ENCODE measurements at places on chromosomes 2 and 18.

DNA sequence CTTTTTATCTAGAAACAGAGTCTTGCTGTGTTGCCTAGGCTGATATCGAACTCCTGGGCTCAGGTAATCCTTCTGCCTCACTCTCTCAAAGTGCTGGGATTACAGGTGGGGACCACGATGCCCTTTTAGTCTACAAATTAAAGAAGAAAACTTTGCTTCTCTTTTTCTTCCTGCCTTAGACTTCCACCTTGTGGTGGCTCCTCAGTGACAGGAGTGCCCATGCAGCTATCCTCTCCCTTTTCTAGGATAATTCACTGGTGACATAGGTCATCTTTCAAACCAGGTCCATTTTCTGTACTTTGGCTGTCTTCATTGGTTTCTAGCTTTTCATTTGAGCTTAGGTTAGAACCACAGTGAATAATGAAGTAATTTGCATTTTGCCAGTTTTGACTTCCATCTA, 13.6 kb downstream of the DCAF17 start:
- no peak for DNase-seq

- DNase-seq, result no peak
Measured at GRCh38 chr2:152518641-152519580, 183.9 kb downstream of the FMNL2 start.

- peak; percentile 33 for DNase-seq
Measured at GRCh38 chr2:138244501-138244925, 257.1 kb upstream of the SPOPL start.

DNA sequence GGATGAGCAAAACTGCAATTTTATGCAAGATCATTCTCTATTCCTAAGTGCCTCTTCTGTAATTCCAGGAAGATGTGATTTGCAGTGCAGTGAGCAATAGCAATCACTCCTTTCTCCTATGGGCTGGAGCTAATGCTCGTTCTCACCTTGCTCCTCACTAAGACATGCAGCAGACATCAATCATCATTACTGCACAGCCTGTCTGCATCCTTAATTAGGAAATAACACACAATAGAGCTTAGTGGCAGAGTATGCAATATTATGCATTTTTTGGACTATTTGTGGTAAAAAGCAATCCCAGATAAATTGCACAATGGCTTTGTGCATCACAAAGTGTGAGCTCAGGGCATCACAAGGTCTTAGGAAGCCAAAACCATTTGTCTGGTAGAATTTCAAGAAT, 32.6 kb upstream of the RAPH1 start:
- DNase-seq, result no peak

GRCh38 chr2:45173513-45173912, 164.3 kb upstream of the SIX2 start:
- peak; percentile 94 for DNase-seq

GRCh38 chr2:140797718-140798117, 1333.1 kb downstream of the LRP1B start:
- no peak for DNase-seq

DNA sequence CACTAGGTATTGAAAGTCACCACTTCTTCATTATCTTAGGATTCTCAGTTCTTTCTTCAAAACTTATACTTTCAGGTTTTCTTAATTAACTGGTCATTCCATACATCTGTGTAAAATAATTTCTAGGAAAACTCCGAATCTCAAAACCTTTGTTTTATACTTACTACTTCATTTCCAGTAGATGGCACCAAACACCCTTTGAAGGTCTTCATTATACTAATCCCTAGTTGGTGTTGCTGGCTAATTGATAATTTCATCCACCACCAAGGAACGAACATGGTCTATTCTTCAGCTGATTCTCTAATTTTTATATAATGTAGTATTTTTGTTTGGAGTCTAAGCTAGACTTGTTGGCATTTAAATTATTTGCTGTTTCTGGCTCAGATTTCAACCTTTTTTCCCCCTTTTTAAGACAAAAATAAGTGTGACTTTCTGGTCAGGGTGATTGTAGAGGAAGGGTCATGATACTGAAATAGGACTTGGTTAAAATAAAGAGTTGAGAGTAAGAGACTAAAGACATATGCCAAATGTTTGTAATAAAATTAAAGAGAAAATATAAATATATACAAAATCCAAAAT, 2.8 kb upstream of the MXD1 start:
- DNase-seq, result peak; percentile 39

All from RCC 7860 (cell line).